Natural killer cell (primary cell): ENCODE measurements at places on chromosomes 1 and 21.
A peak's percentile ranks its signal among the peaks of the same experiment; 100 is the strongest.

DNA sequence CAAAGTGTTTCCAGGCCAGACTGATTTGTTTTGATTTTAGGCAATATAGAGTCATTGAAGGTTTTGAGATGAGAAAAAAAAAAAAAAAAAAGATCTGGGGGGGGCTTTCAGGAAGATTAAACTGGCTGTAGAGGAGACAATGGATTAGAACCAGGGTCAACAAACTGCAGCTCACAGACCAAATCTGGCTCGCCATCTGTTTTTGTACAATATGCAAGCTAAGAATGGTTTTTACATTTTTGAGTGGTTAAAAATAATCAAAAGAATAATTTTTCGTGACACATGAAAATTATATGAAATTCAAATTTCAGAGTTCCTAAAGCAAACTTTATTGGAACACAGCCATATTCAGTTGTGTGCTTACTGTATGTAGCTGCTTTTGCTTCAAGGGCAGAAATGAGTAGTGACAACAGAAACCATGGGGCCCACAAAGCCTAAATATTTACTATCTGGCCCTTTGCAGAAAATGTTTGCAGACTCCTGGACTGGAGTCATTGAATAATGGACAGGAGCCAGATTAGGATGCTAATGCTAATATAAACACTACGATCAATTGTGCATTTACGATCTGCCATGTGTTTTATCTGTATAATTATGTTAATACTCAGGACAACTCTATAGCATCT is 375.7 kb upstream of the DAB1 start:
- DNase-seq = no peak

GRCh38 chr1:67020765-67021164 is 33.2 kb downstream of the SLC35D1 start:
- DNase-seq = no peak

DNA sequence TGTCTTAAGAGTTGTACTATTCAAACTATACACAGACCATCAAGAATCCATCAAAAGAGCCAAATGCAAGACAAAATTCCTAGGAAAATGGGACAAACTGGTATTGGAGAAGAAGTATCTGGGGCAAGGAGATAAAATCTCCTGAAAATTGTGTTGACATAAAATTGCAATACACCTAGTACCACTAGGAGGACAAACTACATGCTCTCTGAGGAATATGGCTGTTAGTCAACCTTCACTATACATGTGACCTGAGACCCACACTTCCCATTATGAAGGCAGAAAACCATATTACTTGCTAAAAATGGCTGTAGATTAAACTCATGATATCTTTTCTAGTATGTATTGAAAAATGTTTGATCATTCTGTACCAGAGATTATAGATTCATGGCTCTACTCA is 30.0 kb downstream of the IRF2BP2 start:
- peak; percentile 49 for DNase-seq

GRCh38 chr21:42572906-42573495 is 59.3 kb downstream of the SLC37A1 start:
- no peak for DNase-seq

DNA sequence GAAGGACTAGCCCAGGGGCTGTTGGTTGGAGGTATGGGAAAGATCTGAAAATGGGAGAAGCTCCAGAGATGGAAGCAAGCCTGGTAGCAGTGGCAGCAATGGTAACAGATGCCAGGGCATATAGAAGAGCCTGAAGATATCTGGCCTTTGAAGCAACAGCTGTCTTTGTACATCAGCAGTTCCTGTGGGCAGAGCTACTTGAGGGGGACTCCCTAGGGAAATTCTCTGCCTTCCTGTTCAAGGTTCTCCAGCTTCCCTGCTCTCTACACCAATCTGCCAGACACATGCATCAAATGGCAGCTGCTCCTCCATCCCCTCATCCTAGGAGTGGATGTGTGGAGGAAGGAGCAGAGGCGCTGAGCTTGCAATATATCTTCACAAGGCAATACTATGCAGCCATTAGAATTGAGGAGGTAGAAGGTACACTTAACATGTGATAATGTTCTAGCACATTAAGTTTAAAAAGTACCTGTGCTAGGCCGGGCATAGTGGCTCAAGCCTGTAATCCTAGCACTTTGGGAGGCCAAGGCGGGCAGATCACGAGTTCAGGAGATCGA is 2.2 kb downstream of the TMEM35B start:
- DNase-seq = no peak
